ENCODE measurements at places on chromosomes 7 and 10.

- DNase-seq: no peak
Measured at GRCh38 chr10:110147961-110148360, 59.4 kb upstream of the MXI1 start.

- no peak for DNase-seq
Measured at GRCh38 chr7:360454-361100, 70.6 kb downstream of the FOXL3 start.

DNA sequence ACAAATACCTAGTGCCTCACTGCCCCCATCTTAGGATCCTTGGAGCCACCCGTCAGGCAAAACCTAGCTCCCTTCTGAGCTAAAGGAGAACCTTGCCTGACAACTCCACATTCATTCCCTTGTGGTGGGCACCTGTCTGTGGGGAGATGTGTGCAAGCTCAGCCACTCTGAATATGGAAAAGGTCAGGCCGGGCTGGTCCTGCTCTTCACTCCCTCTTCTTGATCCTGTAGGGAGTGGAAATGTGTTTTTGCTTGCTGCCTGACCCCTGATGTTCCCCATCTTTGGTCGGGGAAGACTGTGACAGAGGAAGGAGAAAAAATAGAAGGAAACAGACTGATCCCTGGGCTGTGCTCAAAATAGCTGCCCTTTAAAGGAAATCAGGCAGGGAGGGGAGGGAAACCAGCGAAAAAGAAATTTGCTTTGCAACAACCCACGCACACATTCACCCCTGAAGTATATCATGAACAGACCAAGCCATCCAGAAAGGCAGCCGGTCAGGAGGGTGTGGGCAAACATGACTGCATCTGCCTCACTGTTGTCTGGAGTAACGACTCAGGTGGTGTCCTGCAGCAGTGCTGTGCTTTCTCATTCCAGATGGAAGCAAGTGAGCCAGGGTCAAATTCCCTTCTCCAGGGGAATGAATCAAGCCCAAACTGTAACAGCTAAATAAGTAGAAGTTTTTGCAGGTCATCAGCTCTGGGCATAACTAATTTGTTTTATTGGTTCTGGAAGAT is 74.0 kb downstream of the SCRN1 start:
- no peak for DNase-seq

DNA sequence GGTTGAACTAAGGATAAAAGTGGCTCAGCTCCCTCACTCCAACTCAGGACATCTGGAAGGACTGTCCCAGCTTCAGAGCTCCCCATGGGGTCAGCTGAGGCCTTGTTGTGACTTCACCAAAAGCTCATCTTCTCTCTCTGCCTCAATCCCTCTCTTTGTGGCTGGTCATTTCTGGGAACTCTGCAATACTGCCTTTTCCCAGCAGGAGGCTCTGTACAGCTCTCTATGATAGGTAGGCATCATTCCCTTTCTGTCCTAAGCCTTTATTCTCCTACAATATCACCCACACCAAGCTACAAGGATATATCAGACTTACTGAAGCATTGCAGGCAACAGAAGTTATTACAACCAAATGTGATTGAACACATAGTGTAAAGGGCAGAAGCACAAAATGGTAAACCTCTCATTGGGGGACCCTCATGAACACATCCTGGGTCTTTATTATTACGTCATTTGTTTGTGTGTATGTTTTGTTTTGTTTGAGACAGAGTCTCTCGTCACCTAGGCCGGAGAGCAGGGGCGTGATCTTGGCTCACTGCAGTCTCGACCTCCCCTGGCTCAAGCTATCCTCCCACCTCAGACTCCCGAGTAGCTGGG is 36.7 kb upstream of the PRPS1L1 start:
- DNase-seq: no peak

DNA sequence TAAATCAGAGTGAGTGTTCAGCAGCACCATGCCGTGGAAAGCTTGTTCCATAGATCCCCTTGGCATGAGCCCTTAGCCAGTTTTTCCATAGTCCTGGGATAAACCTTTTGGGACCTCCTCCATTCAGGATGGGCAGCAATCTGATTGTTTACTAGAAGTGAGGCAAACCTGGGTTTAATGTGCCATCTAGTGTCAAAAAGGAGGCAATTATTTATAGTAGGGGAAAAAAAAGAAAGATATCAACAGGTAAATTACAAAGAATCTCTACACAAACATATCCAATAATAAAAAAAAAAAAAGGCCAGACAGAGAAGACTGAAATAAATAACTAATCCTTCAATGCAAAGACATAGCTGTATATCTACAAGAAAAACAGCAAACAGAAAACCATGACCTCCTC is 229.0 kb upstream of the STK17A start:
- no peak for DNase-seq

DNA sequence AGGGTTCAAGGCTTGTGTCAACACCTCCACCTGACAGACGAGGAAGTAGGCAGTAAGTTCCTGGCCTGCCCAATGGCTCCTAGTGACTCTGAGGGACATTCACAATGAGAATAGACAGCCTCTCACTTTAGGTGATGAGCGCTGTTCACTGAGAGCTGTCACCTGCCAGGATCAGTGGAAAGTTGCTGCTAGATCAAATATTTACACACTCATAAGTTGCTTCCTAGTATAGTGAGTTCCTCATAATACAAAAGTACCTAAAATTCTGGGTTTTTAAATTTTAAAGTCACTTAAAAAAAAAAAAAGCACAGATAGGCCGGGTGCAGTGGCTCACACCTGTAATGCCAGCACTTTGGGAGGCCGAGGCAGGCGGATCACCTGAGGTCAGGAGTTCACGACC is 320.8 kb downstream of the PRPF18 start:
- no peak for DNase-seq

DNA sequence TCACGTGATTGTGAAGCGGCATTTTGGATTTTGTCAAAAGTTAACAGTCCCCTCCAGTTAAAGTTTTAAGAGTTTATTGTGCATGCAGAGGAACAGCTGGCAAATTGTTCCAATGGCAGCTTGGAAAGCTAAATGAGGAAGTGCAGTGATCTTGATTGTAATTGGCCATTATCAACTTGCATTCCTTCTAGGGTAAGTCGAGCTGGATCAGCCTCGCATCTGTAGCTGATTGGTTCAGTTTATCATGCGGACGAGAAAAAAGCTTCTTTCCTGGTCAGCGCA is 566 bp downstream of the ZNF789 start:
- DNase-seq: no peak

GRCh38 chr10:25072786-25073185 is 56.4 kb downstream of the THNSL1 start:
- DNase-seq: no peak

- no peak for DNase-seq
Measured at GRCh38 chr10:49257154-49257553, 41.8 kb upstream of the C10orf71 start.

DNA sequence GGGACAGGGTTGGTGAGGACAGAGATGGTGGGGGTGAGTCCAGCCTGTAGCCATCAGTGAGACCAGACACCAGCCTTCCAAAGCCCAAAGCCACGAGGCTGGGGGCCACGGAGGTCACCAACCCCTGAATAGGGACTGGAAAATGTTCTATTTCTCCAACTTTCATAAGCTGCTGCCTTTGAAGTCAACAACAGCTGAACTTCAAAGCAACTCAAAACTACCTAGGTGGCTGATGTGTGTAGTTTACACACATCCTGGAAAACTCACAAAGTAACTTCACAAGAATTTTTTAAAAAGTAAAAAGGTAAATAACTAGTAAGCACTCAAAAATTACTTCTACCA is 88.8 kb downstream of the CHST15 start:
- no peak for DNase-seq

- DNase-seq: no peak
Measured at GRCh38 chr7:92092210-92092609, 42.1 kb downstream of the CYP51A1 start.

- no peak for DNase-seq
Measured at GRCh38 chr10:71598621-71599055, 120.9 kb downstream of the C10orf105 start.

GRCh38 chr7:135712182-135712782 is 15.7 kb downstream of the SLC13A4 start:
- DNase-seq: no peak

DNA sequence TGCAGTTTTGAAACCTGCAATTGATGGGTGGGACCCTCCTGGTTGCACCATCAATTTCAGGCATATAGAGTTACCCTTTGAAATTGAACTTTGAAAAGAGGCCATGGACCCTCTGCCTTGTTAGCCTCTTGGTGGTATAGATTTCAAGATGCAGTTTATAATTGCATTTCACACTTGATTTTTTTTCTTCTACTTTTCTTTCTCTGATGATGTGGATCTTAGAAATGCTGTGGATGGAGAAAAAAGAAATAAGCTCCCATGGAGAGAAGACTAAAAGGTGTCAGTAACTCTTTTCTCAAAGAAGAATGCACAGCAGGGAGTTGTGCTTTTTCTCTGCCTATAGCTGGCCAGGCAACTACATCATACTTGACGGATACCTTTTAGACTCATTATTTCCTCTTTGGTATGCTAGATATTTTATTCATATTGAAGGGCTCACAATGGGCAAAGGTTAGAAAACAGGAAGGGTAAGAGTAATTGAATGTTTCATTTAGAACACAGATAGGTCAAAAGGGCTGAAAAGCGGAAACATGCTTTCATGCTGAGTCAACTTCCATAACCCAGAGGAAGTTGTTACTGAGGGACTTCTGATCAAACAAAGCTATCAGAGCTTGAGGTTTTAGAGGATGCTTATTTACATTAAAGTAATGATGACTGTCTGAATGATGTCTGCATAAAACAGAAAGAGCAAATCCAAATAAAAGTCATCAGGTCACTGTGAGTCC is 773.2 kb upstream of the LRRN3 start:
- no peak for DNase-seq

- DNase-seq: no peak
Measured at GRCh38 chr10:37952043-37952755, 24.2 kb downstream of the ZNF25 start.

GRCh38 chr7:19690736-19691135 is 18.1 kb downstream of the POLR1F start:
- no peak for DNase-seq

DNA sequence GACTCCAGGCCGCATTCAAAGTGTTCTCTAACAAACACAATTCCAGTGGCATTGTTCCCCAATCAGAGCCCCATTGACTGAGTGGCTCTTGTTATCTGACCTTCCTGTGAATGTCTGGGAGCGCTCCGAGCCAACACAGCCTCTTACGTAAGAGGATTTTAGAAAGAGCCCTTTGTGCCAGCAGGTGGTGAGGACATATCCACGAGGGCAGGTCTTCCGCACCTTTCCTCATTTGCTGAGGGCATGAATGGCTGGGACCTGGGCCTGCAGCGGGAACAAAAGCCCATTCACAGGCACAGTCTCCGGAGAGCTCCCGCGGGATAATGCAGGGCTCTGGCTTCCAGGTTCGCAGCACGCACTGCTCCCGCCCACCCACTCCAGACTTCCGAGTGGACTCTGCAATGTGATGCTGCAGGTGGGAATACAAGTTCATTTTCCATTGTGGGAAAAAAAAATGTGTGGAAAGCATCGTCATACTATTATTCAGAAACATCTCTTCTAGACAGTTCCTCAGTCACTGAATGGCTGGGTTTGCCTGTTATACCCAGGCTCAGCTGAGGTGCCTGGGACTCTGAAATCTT is 295.0 kb upstream of the IGFBP3 start:
- DNase-seq: no peak

DNA sequence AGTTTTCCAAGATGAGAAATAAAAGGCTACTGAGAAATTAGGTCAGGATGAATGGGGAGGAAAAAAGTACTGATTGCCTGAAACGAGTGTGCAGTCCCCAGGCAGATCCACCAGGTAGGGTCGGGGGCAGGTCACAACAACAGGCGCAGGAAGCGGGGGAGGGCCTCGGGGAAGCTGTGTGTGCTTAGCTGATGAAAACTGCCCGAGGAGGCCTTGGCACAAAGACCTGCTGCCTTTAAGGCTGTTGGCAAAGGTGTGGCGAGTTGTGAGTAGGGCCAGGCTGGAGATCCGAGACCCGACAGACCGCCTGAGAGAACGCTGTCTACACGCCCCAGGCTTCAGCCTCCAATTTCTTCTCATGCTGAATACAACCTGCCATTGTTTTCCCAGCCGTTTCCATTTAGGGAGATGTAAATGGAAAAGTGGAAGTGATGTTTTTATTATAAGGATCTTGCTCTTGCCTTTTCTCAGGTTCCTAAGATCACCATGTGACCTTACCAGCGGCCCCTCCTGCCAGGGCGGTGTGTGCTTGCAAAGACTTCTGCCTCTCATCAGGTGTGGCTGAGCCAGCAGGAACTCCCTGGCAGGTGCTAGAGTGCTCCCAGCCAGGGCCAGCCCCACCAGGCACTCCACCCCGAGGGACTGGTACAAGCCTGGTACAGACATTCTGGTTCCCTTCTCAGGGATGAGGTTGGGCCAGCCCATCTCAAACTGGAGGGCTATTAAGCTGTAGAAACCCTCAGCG is 60.8 kb downstream of the DLG5 start:
- DNase-seq: no peak

GRCh38 chr10:78301891-78302738 is 268.5 kb downstream of the RPS24 start:
- no peak for DNase-seq

GRCh38 chr7:24572393-24572996 is 757 bp upstream of the PALS2 start:
- DNase-seq: no peak

- no peak for DNase-seq
Measured at GRCh38 chr7:27804139-27804538, 64.2 kb downstream of the TAX1BP1 start.

GRCh38 chr7:149713731-149714068 is 59.7 kb downstream of the ZNF467 start:
- DNase-seq: no peak

- DNase-seq: no peak
Measured at GRCh38 chr10:33066558-33067236, 108.7 kb upstream of the ITGB1 start.

GRCh38 chr7:66927348-66927948 is 6.4 kb downstream of the TMEM248 start:
- DNase-seq: no peak

All from stimulated activated CD8-positive, alpha-beta memory T cell treated with anti-CD3 and anti-CD28 coated beads, Interleukin-7, amount 100 ng/mL, for 4 hours (primary cell).